Cerebellar nuclear complex (tissue), 1 donor: ENCODE measurements at places on chromosomes 12 and 14.
A peak's percentile ranks its signal among the peaks of the same experiment; 100 is the strongest.

DNA sequence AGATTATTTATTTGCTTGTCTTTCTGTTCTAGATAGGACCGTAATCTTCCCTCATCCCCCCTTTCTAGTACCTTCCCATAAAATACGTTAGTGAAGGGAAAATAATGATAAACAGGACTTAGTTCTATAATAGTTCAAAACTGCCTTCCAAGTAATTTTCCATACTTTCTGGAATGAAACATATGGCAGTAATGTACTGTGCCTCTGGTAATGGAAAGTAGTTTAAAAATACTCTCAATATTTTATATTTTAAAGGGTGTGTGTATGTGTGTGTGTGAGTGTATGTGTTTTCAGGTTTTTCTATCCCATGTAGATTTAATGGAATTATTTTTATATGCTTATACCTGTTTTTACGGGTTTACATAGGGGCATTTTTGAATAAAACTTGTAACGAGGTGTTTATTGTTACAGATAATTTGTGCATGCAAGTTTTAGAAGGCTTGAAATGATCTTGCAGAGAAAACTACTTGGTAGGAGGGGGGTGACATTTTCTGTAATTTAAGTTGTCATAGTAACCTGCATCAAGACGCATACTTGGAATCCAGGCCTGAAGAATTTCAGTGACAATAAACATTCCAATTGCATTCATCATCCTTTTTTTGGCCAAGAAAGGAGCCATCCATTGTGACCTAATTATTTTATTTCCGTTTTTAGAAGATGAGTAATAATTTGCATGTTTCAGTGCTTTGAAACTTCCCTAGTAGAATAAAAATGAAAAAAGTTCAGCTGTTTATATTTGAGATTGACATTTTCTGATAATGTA, 38.9 kb downstream of the RASSF8 start:
- no peak for DNase-seq

DNA sequence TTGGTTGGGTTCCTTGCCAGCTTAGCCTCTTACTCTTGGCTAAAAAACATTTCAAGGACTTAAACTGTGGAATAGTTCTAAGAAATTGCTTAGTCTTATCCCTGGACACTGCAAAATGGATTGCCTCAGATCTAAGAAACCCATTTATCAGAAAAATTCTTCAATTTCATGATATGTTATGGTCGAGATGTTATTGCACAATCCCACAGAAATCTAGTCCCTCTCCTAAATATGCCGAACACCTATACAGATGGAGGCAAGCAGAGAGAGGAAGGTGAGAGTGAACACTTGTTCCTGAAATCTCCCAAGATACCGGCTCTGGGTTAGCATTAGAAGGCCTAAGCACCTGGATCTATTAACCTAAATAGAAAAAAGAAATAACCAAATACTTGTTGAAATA, 267.2 kb downstream of the PAWR start:
- peak; percentile 23 for DNase-seq

- no peak for DNase-seq
These were observed 298.6 kb downstream of the AKAP6 start for GRCh38 chr14:32627545-32628298.

GRCh38 chr12:45933504-45933903, 56.9 kb downstream of the SCAF11 start:
- no peak for DNase-seq

DNA sequence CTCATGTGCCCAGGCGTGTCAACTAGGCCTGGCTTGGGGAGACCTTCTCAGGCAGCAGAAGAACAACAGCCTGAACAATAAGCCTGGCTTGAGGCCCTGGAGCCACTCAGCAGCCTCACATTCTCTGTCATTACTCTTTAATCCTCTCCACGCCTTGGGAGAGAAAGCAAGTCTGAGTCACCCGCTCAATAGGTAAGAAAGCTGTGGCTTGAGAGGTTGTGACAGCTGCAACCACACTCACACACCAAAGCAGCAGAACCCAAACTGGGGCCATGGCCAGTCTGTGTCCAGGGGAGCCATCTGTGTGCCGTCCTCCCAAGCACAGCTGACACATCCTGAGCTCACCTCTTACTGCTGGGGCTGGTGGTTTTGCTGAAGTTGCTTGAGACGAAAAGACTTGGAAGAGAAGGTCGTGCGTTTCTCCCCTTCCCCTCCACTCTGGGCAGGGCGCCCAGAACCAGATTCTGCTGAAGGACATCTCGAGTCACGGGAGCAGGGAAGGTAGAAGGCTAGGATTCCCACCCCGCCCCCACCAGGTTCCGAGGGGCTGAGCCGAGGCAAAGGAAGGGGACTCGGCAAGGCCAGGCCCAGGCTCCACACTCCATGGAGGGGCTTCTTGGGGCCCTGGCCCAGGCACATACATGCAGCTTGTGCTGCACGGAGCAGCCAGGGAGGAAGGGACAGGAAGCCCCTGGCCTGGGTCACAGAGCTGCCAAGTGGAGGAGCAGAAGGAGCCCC, 5.5 kb downstream of the TMEM63C start:
- DNase-seq, result no peak

DNA sequence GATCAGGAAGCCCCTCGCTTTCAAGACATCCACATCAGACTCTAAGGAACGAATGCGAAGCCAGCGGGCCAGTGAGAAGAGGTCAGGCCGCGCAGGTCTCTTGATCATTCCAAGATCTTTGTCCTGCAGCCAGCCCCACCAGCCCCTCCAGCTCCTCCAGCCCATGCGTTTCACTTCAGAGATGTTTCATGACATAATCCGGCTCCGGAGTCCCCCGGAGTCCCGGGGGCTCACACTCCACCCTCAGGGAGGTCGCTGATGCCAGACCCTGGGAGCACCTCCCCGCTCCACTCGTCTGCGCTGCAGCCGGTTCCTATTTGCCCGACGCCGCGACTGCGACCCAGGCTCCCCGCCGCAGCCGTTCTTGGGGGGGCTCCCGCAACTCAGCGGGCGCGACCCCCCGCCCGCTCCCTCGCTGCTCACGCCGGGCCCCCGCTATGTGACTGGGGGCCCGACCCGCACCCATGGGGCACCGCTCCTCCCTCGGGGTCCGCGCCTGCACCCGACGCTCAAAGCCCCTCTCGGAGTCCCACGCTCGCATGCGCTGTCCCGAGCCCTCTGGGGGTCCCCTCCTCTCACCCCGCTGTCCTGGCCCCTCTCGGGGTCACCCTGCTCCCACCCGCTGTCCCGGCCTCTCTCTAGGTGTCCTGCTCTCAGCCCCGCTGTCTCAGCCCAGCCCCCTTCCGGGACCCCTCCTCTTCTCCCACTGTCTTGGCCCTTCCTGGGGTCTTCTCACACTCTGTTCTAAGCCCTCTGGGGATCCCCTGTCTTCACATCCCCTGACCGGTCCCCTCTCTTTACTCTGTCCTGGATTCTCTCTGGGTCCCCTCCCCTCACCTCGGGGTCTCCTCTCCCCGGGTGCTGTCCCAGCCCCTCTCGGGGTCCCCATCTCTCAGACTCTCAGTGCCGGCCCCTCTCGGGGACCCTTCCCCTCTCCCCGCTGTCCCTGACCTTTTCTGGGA, 1.1 kb downstream of the TAOK3 start:
- DNase-seq, result no peak

GRCh38 chr12:54251667-54252284, 28.1 kb downstream of the CBX5 start:
- no peak for DNase-seq

DNA sequence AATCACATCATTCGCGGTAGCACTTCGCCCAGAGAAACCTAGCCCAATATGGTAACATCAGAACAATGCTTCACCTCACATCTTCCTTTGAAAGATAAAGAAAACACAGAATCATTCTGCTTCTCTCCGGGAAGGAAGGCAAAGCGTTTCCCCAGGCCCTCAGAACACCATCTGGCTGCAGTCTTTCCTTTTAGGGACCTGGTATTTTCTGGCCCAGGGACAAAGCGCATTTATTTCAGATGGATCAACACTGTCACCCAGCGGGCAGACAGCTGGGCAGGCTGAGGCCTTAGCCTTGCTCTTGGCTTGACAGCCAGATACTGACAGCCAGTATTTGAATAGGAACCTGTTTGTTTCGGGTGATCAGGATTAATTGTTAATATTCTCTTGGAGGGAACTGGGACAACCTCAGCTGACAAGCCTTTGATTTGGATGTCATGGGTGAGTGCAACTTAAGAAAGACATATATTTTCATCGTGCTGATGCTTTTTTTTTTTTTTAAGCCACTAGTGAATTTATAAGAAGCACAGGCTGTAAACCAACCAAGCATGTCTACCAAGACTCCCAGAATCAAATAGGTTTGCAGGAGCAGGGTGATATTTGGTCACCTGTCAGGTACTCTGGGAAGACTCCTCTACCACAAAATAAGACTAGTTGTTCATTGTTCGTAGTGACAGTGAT, 118.9 kb downstream of the VEZT start:
- peak; percentile 55 for DNase-seq

- no peak for DNase-seq
These were observed 106.4 kb downstream of the PCNX1 start for GRCh38 chr14:71013551-71014192.

DNA sequence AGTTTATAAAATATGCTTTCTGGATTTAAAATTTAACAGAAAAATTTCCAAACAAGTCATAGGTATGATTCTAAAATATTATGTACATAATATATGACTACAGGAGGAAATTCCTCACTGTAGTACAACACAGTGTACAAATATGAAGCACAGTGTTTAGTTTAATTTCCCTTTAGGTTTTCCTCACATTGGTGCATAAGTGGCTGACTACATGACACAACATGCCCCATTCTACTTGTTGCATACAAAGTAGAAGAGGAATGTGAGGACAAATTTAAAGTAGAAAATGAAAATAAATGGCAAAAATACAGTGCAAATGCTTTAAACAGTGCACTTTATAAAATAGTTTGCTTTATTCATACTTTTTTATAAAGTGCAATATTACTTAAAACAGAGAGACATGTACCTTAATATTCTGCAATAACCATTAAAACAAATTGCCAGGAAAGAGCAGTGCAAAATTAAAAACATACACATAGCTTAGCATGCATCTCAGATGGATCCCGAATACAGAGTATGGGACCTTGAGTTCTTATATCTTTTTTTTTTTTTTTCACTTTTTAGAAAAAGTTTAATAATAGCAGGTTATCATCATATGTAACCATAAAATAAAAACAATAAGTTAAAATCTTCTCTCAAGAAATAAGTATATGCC, 54.8 kb upstream of the TTC7B start:
- DNase-seq, result no peak

- no peak for DNase-seq
These were observed 77.7 kb downstream of the ETV6 start for GRCh38 chr12:11727133-11727664.
